Midbrain (tissue), 1 donor: ENCODE measurements at places on chromosomes 3 and 15.

- DNase-seq = no peak
These were observed 26.0 kb downstream of the CCDC33 start for GRCh38 chr15:74262151-74262550.

DNA sequence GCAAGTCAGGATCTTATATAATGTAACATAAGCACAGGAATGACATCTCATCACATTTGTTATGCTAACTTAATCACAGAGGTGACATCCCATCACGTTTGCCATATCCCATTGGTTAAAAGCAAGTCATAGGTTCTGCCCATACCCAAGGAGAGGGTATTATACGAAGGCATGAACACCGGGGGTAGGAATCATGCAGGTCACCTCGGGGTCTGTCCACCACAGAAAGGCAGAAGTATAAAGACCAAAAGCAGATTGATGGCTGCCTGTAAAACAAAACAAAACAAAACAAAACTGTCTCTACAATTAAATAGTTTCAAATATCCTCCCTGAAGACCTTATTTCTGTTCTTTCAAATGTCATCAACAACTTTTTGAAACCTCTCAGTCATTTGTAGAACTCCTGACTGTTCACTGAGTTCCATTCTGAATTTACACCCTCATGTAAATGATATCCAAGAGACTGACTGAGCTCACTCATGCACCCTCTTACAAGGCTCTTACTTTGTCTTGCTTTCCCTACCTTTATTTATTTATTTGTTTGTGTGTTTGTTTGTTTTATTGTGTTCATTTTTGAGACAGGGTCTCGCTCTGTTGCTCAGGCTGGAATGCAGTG is 22.7 kb upstream of the ZNF639 start:
- no peak for DNase-seq

DNA sequence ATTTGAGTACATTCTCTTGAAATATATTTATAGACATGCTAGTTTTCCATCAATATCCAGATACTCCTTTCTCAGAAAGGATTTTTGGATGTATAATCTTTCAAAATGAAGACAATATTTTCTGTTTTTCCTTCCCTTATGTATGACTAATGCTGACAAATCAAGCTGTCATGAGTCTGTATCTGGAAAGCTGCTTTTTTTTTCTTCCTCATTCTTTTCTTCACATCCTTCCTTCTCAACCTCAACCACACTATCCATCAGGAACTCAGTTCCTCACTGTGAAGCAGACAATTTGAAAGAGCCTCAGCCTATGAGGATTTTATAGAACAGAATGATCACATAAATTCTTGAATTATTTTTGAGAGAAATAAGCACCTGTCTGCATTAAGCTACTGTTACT is 335.9 kb upstream of the EPHA6 start:
- DNase-seq = no peak

GRCh38 chr3:13025090-13025489 is 48.1 kb downstream of the IQSEC1 start:
- DNase-seq = no peak

DNA sequence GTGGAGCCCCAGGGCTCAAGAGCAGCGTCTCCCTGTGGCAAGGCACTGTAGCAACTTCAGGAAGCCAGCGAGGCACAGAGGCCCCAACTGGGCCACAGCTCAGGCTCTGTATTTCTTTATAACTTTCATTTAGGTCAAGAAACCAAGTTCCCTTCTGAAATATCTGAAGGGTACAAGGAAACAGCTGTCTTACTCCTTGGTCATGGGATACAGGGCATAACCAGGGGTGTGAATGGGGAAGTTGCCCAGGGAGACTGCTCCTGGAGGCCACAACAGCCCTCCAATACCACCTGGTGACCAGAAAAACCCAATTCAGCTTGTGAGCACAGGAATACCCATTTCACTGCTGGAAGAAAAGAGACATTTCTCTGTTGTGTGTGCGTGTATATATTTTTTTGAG is 13.3 kb upstream of the SPTBN5 start:
- no peak for DNase-seq

GRCh38 chr3:2110597-2111117 is 12.0 kb downstream of the CNTN4 start:
- DNase-seq = no peak

DNA sequence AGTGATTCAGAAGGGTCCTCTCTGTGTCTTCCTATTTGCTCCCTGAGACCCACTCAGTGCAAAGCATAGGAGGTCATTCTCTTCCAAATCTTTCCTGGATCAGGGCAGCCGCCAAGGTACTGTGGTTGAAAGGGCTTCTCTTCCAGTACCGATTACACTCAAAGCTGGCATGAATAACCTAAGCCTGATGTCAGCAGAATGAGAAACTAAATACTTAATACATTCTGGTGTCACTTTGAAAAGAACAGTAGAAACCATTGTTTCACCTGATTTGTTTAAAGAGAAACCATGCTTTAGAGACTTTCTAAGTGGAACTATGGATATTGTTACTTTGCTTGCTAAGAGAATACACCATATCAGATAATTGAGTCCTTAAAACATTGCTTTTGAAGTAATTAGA is 50.2 kb downstream of the PDHB start:
- no peak for DNase-seq

GRCh38 chr3:2096216-2096615 is 2.5 kb upstream of the CNTN4 start:
- peak; percentile 5 for DNase-seq

GRCh38 chr3:193736616-193737015 is 143.6 kb downstream of the OPA1 start:
- no peak for DNase-seq

DNA sequence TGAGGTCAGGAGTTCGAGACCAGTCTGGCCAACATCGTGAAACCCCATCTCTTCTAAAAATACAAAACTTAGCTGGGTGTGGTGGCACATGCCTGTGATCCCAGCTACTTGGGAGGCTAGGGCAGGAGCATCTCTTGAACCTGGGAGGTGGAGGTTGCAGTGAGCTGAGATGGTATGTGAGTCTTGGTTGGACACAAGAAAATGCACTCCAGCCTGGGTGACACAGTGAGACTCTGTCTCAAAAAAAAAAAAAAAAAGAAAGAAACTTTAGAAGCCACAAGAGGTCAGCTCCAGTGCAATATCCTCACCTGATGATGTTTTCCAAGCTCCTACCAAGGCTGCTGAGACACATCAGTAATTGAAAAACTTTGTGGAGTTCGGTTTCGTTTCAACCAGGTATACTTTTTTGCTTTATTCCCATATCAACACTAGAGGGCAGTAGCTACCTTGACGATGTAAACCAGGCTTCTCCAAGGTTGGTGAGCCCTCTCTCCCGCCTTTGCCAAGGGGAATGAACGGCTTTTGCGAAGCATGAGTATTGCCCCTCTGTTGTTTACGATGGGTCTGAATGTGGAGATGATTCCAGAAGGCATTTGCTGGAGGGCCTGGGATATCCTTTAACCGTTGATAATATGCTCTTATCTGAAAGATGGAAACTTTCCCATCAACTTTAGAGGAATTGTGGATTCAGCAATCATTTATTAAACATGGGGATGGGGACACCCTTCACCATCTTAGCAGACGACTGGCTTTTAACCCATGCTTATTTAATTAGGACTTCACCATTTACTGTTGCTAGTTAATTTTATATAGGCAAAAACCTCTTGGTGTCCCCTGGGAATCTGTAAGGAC is 202.8 kb downstream of the SV2B start:
- DNase-seq = peak; percentile 71

DNA sequence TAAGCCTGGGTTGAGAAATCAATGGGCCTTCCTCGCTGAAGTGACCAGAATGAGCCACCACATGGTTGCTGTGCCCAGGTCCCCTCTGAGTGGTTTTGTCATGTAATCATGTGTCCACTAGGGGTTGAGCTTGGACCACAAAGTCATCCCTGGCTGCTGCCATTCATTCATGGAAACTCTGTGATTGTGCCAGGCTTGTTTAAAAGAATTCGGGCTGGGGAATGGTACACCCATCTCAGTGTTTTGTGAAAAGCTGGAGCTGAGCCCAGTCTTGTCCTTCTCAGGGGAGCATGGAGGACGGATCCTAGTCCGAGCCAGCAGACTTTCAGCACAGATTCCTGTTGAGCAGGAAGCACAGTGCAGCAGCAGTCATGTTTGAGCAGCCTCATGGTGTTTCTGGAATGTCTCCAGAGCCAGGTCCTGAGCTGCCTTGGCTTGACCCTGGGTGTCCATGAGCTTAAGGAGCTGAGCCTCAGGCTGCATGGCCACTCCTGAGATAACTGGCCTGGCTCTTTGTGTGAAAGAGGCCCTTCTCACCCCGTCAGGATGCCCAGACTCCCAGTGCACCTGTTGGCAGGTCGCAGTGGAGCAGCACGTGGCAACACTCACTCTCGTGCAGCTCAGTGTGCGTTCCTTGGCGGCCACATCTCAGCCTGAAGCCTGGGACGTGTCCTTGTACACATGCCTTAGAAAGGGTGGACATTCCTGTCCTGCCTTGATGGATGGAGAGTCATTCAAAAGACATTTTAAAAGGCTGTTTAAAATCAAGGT is 260.3 kb upstream of the TPM1 start:
- DNase-seq = peak; percentile 83

DNA sequence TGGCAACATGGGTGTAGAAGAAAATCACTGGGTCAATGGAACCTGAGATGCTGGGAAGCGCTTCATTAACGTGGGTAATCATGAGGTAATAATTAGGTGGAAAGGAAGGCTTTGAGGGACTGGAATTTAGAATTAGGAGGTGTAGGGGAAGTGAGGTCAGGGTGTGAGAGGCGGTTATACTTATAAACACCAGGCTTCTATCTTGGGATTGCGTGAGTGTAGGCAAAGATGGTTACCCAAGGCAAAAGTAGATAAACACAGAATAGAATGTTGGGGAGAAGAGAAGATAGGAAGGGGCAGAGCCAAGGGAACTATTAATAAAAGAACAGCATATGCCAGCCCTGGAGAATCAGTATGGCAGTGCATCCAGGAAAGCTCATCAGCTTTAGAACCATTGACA is 3.3 kb upstream of the AQP9 start:
- DNase-seq = no peak

DNA sequence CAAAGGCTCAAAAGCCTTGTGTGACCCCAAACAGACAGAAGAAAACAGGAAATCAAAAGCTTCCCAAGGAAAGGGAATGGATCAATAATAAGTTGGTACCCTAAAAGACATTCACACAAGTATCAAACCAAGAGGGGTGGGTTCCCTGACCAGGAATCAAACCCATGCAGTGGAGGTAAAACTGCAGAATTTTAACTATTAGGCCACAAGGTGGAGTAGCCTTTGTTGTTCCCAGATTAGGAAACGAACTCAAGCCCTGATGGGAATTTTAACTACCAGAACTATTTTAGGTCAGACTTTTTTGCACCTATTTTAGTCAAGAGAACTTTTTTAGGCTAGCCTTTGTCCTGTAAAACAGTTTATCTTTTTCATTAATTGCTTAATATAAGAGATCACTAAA is 31.4 kb downstream of the SETMAR start:
- DNase-seq = no peak

- no peak for DNase-seq
These were observed 18.5 kb upstream of the CHCHD6 start for GRCh38 chr3:126685493-126685892.

GRCh38 chr3:1087066-1087560 is 5.7 kb upstream of the CNTN6 start:
- peak; percentile 37 for DNase-seq

GRCh38 chr3:45017821-45018220 is 8.3 kb upstream of the CLEC3B start:
- DNase-seq = no peak

GRCh38 chr3:25428789-25429335 is 799 bp downstream of the RARB start:
- no peak for DNase-seq

DNA sequence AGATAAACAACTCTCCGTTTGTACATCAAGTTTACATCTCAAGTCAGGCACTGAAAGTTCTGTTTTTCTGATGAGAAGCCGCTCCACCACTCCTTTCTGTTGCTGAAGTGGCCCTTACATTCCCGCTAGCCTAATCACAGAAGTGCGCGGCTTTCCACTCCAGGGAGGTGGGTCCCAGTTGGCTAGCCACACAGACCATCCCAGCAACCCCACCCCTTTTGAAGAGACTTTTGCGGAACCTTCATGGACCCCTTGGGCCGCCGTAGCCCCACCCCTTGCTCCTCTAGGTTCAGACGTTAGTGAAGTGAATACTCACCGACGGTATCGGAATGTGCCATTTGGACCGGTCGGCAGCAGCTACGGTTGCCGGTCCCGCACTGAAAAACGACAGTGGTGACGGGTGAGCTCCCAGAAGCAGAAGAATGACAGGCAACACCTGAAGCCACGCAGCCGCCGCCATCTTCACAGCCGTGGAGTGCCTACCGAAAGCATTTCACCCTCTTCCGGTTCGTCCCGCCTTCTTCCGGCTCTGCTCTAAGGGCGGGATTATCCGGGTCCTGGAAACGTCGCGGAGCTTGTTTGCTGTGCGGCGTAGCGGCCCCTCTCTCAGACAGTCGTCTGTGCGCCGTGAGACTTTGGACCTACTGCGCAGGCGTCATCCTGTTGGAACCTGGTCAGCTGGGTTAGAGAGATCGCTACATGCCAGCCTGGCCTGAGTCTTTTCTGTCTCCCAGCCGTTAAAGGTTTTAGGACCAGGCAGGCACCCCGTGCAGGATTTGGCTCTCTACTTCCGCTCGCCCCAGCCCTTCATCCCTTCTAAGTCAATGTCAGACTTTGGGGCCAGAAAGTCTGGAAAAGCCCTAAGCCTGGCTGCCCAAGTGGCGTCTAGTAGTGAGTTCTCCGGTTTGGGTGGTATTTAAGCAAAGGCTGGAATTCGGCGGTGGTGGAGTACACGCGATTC is at the start of the genes GANC and TMEM87A:
Gene GANC, plus strand, starts transcription at position 263 of the 961 bp plus-strand sequence. CDS start 1,281 bp downstream, outside the sequence.
Gene TMEM87A, minus strand, starts transcription at position 495 of the 961 bp plus-strand sequence. Its CDS starts 35 bp downstream, at position 460.
- peak; percentile 99 for DNase-seq

GRCh38 chr3:178352326-178353005 is 183.8 kb upstream of the KCNMB2 start:
- DNase-seq = no peak

DNA sequence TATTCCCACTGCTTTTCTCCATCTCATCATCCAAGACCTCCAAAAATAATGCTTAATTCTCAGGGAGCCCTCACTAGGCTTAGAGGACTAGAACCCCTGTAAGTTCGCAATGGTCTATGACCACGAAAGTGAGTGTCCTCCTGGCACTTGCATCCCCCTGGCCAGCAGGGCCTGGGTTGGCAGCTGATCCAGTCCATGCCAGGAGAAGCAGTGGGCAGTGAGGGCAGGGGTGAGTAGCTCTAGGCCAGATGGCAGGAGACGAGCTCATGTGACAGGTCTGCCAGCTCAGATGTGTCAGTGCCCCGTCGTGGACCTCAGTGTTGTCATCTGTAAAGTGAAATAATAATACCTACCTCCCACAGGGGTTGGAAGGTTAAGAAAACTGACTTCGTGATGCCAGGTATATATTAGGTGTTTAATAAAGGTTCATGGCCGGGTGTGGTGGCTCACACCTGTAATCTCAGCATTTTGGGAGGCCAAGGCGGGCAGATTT is 11.1 kb downstream of the GP5 start:
- no peak for DNase-seq

DNA sequence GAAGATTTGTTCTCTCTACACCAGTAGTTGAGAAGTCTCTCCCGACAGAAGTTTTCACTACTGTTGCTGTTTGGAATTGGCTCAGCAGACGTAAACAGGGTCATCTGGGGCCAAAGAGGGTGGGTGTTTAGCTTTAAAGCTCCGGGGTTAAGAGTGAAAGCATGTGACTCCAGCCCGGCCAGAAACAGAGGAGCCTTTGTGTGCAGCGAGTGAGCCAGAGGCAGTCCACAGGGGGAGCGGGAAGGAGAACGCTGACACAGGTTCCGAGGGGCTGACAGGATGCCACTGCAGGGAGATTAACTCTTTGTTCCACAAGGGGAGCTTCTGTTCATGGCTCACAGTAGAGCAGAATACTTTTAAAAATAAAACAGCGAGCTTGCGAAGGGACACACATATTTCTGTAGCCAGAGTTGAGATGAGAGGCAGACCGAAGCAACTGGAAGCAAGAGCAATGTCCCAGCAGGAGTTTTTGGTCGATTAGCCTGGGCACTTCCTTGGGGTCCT is 26.9 kb downstream of the BMF start:
- DNase-seq = peak; percentile 88

- DNase-seq = no peak
These were observed 13.5 kb upstream of the MYO5C start for GRCh38 chr15:52309154-52309548.
